ENCODE measurements at places on chromosomes 12 and 14. TPM values are rescaled to one million over a fixed set of nuclear protein-coding genes. Genes with fewer than 3 reads are reported as not detected.

Gene RNF212B
- not detected for total RNA-seq

Gene GLIPR1L2
- total RNA-seq = 0.09 TPM

Gene KRT71
- not detected for total RNA-seq

Gene CCDC177
- total RNA-seq = not detected

Gene RAB21
- 63.1 TPM for total RNA-seq

Gene DAO
- total RNA-seq = not detected

Gene BCL11B
- 79.6 TPM for total RNA-seq

Gene RDH12
- not detected for total RNA-seq

Gene ACSS3
- total RNA-seq = not detected

Gene DENND5B
- total RNA-seq = 0.52 TPM

Measured in T-helper 2 cell treated with Interferon-gamma antibody and Interleukin-4, amounts not matched to agents 100 ng/mL and 5 ng/mL, for 36 hours (primary cell).